ENCODE measurements at places on chromosomes 12 and 14.
A peak's percentile ranks its signal among the peaks of the same experiment; 100 is the strongest.

DNA sequence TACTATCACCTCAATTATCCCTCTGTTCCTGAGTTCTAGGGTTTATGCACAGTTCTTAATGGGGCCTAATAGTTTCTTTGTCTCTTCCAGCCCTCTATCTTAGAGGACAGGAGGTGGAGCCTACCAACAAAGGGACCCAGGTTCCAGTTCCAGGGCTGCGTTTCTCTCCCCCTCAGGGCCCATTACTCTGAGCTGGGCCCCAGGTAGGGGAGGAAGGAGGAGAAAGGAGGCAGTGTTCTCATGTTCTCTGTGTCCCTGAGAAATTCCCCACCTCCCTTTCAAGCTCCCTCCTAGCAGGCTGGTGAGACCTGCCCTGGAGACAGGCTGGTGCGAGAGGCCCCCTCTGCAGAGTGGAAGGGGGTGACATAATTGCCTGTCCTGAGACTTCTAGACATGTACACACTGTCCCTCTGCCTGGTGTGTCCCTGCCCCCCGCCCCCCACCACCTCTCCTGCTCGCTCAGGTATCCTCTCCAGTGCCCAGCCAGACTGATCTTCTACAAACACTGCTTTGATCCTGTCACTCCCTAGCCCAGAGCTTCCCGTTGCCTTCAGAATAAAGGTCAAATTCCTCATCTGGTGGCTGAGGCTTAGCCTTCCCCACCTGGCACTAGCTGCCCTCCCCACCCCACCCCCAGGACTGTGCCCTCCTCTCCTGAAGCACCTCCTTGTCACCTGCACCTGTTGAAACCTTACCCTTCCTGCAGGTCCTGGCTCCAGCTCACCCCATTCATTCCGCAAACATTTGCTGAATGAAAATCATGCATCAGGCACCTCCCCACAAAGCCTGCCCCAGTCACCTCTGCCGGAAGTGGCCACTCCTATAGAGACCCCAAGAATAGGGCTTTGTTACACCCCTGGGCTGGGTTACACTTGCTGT, 21.1 kb upstream of the KRT8 start:
- DNase-seq = no peak

DNA sequence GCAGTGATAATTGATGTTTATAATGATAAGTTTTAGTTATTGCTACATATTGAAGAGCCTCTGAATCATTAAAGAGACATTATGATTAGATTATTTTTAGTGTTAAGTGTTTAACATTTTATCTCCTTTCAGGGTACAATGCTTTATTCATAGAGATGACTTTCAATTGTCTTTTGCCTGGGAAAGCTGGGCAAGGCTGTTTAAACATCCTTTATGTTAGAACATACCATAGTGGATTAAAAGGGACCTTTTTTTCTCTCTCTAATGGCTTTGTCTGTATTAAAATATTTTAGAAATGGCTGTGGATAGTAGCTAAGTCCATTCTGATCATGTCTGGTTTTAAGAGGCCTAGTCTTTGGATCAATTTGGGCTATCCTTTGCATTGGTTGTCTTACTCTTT, 427.5 kb upstream of the MIS18BP1 start:
- DNase-seq = no peak

DNA sequence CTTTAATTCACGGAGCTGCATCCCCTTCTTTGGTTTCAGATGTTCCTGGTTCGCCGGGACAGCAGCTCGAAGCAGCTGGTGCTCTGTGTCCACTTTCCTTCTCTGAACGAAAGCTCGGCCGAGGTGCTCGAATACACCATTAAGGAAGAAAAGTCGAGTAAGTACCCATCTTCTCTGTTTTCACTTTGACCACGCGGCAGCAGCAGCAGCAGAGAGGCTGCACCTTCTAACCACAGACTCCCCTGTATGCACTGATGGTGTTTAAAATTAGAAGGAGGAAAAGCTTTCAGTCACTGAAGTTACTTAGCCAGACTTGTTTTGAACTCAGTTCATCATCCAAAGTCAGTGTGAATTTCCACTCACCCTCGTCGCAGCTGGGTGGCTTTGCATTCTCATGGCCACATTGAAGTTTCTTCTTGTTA, 63.8 kb downstream of the RIN3 start:
- DNase-seq = no peak

- no peak for DNase-seq
Measured at GRCh38 chr14:29911810-29912209, 15.8 kb downstream of the PRKD1 start.

DNA sequence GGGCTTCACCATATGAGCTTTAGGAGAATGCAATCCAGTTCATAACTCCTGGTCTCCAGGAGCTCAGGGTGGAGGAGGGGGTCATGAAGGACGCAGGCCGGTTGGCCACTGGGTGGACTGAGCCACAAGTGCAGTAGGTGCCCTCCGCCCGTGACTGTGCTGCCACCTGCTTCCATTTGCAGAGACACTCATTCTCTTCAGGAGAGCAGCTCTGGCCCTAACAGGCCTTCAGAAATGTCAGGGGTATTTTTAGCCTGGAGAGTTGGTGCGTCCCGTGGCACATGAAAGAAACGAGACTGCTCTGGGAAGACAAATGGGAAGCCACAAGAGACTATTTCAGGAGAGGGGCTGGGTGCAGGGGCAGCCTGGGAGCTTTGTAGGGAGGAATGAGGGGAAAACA, 74.6 kb upstream of the MYL2 start:
- DNase-seq = no peak

GRCh38 chr12:84694116-84694515, 218.5 kb downstream of the SLC6A15 start:
- DNase-seq = no peak

DNA sequence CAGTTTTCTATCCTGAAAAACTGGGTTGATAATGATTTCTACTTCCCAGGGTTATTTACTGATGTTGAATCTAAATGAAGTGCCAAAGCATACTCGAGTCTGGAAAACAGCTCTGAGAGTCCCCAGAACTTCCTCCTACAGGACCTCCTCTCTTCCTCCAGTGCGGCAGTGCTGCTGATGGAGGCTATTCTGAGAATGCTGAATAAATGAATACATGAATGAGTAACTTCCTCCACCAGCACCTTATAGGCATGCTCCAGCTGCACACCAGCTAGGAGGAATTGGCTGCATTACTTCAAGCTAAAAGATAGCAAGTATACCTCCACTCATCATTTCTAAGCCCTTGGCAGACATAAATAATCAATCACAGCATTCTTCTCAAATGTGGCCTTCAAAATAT, 448.8 kb upstream of the CCDC196 start:
- no peak for DNase-seq

GRCh38 chr14:87231336-87232026, 761.5 kb downstream of the GALC start:
- no peak for DNase-seq

- DNase-seq = no peak
Measured at GRCh38 chr14:100967930-100968329, 64.4 kb upstream of the RTL1 start.

- no peak for DNase-seq
Measured at GRCh38 chr12:39043424-39043822, 138.0 kb upstream of the CPNE8 start.

GRCh38 chr12:49962861-49963765, 1.4 kb downstream of the AQP5 start:
- DNase-seq = no peak

DNA sequence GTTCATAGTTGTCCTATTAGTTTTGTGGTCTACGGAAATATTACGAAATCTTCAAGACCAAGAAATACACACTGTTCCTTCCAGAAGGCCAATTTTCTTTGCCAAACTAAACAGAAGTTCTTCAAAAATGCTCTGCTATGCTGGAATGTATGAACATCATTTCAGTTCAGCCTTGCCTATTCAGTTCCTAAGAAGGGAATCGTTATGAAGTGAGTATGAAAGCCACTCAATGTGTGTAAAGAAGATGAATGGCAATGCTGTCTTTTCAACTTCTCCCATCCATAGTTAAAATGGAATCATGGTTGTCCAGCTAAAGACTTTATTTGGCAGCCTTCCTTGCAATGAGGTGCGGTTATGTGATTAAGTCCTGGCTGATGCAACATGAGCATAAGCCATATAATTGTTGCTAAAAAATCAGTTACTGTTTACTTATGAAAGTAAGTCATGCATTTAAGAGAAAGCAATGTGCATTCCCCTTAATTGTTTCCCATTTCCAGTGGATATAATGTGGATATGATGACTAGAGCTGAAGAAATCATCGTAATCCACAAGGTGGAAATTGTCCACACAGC, 73.8 kb upstream of the PTPRR start:
- no peak for DNase-seq

DNA sequence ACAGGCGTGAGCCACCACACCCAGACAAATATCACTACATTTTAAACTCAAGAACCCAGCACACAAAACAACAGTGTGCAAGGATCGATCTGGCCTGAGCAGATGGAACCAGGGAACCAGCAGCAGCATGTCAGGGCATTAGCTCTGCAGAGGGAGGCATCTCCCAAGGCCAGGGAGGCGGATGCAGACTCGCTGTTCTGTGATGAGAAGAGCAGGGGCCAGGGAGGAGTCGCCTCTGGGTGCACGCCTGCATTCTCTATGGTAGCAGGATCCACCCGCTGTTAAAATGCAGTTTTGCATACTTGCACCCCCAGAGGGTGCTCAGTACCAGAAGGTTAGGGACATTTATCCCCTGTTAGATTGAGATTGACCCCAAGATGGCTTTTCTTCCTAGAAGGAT, 17.9 kb downstream of the PGAM5 start:
- DNase-seq = no peak

GRCh38 chr12:102567031-102567985, 86.9 kb upstream of the IGF1 start:
- no peak for DNase-seq

DNA sequence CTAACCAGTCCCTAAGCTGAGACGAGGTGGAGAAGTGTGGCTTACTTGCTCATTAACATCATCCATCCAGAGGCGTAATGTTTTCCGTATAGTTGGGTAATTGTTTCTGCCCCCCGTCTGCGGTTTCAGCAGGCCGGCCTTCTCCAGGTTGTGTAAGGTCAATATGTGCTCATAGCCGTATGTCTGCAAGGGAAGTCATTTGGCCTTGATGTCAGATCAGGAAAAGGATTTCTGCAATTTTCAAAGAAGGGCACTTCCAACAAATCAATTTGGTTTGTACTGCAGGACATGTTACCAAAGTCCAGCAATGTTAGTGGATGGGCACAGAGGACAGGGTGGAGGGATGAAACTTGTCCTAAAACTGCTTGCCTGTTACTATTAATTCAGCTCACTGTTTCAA, 9.9 kb upstream of the DIABLO start:
- DNase-seq = no peak

GRCh38 chr14:97878206-97878605, 1081.0 kb downstream of the VRK1 start:
- DNase-seq = no peak

DNA sequence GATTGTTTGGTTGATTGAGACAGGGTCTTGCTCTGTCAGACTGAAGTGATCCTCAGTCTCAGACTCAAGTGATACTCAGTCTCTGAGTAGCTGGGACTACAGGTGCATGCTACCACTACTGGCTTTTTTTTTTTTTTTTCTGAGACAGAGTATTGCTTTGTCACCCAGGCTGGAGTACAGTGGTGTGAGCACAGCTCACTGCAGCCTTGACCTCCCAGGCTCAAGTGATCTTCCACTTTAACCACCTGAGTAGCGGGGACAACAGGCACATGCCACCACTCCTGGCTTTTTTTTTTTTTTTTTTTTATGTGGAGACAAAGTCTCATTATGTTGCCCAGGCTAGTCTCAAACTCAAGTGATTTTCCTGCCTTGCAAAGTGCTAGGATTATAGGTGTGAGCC, 31.8 kb downstream of the CPSF2 start:
- DNase-seq = no peak

- no peak for DNase-seq
Measured at GRCh38 chr12:45794422-45794821, 64.9 kb downstream of the ARID2 start.

GRCh38 chr12:19978193-19978592, 390.1 kb upstream of the PDE3A start:
- no peak for DNase-seq

DNA sequence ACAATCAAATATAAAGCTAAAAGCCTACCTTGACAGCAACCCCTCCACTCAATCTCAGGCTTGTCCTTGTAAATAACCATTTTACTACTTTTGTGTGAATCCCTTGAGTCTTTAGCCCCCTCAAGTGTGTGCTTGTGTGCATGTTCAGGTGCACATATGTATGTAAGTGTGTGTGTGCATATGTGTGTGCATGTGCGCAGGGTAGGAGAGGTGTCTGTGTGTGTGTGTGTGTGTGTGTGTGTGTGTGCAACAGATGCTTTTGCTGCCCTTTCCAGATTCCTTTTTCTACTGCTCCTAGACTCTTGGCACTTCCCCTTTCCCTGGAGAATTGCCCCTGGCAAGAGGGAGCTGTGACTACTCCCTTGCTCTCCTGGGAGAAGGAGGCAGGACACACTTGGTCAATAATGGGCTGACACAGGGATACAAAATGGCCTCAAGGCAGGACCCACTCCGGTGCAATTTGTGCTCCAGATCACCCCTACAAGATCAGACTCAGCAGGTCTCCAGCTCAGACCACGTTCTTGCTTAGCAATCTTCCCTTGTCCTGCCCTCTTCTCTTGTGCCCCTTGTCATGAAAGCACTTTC, 73.4 kb downstream of the IFNG start:
- no peak for DNase-seq

- no peak for DNase-seq
Measured at GRCh38 chr12:48986720-48987291, 8.7 kb downstream of the WNT1 start.

DNA sequence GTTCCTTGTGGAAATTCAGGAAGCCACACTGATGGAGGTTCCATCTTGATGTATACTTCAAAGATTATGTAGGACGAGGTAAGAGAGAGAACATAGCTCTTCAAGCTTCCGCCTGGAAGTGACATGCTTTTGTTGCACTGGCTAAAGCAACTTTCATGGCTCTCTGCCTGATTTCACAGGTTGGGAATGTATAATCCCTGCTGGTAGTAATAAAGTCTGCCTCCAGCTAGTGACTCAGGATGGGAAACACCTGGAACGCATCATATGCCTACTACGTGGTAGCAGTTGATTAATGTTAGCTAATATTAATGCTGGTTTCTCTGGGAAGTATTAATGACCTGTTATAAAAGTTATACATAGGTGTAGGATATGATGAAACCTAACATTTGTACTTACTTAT, 71.1 kb downstream of the PELI2 start:
- peak; percentile 28 for DNase-seq

DNA sequence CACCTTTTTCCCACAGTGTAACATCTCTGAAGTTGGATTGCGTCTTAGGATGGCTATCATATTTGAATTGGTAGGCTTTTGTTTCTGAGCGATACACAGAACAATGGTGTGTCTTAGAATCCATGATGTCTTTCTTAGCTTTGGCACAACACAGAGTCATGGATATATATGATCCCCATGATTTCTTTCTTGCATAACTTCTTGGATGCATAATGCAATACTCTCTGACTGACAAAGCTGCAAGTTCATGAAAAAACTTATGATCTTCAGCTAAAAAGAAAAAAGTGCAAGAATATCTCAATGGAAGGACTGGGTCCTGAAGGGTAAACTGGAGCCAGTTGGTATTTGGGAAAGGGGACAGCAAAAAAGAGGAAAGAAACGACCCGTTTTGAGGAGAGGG, 48.1 kb downstream of the VWF start:
- DNase-seq = no peak
